Esophagus squamous epithelium (tissue), 5 donors: ENCODE measurements at places on chromosomes 6 and 20.

DNA sequence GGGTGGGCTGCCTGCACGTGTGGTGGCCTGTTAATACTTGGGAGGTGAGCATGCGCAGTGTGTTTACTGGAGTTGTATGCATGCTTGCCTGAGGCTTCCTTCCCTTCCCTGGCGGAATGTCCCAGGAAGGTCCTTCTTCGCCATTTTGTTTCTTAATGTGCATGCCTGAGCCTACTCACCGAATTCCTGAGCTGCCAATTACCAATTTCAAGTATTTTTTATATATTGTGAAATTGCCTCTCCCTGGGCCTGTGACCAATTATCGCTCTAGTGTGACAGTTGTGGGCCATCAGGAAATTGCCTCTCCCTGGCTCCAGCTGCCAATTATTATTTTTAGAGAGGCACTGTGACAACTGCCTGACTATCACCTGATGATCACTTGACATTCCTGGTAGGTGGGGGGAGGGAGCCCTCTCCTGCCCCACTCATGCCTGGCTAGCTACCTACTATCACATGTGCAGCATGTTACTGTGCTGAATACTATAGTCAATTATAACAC lies 70.0 kb downstream of the FAM50B start:
- DNase-seq = no peak

DNA sequence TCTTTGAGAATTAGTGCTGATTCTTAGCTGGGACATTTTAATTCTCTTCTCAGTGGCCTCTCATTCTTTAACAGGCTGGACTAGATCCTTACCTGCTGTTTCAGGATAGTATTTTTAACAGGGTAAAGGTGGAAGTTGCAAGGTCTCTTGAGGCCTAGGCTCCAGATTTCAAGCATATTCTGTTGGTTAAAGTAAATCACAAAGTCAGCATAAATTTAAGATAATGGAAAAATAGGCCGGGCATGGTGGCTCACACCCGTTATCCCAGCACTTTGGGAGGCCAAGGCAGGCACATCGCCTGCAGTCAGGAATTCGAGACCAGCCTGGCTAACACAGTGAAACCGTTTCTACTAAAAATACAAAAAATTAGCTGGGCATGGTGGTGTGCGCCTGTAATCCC lies 1149.0 kb downstream of the EPHA7 start:
- no peak for DNase-seq

- no peak for DNase-seq
Observed at GRCh38 chr6:100194535-100194934, 200.5 kb upstream of the MCHR2 start.

DNA sequence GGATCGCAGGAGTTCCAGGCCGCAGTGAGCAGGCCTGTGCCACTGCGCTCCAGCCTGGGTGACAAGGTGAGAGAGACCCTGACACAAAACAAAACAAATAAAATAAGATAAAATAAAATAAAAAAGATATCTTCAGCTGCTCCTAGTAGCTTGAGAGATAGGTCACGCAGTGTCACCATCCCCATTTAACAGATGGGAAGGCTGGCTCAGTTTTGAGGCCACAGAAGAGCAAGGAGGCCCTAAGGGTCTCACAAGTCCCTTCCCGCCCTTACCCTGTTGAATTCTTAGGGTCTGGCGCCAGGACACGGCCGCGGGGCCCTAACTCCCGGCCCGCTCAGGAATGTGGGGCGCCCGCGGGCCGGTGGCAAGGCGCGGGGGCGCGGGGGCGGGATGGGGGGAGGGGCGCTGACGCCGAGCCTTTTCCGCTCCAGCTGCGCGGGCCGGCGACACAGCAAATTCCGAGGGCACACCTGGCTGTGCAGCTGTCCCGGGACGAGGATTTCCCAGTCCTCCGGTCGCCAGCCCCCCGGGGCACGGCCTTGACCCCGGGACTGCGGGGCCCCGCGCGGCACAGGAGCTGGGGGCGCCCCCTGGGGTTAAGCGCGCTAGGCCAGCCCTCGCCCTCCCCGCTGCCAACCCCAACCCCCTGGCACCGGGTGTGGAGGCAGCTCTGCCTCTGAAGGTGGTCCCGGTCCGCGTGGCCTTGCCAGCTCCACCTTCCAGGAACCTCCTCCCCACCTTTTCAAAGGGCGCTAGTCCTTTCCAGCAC lies 10.3 kb upstream of the R3HDML start:
- DNase-seq = no peak

DNA sequence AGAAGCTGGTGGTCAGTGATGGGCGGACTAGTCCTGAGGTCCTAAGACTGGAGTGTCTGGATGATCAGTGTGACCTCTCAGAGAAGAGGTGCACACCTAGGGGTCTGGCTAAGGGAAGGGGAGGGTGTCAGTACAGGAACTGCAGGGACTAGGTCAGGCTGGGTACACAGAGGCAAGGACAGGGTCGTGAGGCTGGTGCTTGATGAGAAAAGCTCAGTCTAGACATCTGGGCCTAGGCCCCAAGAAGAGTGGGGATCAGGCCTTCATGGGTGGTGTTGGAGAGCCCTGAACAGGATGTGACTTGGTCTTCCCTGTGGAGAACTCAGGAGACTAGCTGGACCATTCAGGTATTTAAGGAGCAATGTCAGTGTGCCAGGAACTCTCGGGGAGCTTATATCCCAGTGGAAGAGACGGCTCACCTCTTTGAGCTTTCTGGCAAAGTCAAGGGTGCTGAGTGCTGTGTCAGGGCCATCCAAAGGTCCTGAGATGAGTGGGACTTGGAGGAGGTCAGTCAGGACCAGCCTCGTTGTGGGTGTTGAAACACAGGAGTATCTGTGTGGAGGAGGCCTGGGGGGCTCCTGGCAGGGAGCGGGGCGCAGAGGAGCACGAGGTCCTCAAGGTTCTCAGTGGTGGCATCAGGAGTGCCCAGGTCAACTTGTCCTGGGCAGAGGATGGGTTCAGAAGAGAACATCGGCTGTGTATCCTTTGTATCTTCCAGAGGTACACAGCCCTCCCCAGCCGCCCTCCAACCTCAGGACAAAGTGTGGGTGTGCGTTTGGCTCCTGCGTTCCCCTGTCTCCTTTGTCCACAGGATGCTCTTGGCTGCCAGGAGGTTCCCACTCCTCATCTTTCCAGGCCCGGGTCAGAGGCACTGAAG lies 13.3 kb upstream of the MYT1 start:
- DNase-seq = no peak

DNA sequence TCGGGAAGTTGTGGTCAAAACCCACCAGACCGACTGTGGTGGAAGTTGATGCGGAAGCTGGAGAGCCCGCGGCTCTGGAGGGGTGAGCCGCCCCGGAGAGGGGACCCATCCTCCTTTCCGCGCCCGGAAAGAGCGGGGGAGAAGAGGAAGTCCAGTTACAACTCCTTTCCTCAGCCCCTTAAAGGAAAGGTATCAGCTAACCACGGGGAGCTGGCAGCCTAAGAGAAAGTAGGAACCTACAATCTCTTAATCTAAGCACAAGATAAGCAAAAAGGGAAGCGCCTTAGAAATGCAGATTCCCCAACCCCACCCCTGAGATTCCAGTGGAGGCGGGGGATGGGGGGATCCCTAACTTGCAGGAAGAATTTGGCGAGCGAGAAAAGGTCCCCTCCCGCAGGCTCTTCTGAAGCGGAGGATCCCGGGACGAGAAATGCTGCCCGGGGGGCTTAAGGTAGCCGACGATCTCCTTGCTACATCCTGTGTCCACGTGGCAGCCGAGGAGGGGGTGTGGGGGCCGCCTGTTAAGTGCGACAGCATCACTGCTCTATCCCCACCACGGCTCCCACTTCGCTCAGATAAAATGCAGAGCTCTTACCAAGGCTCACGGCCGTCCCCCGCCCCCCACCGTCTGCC lies 87.5 kb downstream of the ZFP64 start:
- DNase-seq = no peak

DNA sequence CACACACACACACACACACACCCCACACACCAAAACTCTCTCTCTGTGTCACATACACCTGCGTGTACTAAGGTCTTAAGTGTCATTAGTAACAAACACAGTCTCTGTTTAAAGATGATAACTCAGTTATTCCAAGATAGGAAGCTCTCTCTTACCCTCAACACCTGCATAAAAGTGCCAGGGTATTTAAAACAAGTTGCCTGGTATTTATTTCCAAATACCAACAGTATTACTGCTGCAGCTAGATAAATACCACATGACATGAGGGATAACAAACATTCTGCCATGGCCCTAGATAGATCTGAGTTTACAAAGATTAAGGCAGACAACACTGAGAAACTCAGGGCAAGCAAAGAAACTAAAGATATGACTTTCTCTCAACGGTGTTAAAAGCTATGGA lies 118.5 kb downstream of the SIM1 start:
- no peak for DNase-seq

DNA sequence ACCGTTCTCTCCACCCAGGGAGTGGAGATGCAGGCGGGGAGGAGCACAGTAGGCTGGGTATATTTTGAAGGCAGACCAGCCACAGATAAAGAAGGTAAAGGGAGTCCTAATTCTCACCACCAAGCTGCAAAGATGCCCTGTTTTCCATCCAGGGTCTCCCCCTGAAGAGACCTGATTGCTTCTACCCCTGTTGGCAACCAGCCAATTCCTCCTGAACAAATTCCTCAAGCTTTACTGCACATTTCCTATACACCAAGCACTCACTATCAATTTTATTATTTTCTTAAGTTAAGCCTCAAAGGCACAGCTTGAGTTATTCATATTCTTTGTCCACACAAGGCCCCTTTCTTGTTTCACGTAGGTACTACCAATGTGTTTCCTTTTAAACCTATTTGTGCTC lies 214.4 kb downstream of the EYA2 start:
- no peak for DNase-seq

DNA sequence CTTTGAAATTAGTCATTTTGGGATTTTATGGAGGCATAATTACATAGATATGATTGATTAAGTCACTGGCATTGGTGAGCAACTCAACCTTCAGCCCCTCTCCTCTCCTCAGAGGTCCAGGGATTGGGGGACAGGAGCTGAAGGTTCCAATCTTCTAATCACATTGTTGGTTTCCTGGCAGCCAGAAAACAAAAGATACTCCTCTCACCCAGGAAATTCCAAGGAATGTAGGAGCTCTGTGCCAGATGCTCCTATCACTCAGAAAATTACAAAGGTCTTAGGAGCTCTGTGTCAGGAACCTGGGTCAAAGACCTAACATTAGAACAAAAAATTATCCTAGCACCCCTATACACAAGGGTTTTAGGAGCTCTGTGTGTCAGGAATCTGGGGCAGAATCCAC lies 679.7 kb upstream of the ID4 start:
- no peak for DNase-seq

GRCh38 chr6:138105880-138106664 lies 1.1 kb downstream of the PERP start:
- no peak for DNase-seq

DNA sequence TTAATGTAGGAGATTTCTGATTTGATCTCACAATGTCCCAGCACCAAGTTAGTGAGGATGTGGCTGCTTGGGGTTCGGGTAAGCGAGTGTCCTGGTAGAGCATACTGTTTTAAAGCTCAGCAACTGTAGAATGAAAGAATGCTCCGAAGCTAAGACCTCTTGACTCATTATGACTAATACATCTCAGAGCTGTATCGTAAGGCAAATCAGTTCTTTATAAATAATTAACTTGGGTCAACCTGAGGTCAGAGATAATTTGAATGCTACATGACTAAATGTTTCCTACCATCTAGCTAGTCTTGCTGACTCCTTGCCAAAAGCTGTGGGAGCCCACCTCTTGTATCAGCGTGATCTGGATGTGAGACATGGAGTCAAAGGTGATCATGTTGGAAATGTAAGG lies 128.8 kb upstream of the PDE7B start:
- DNase-seq = no peak

DNA sequence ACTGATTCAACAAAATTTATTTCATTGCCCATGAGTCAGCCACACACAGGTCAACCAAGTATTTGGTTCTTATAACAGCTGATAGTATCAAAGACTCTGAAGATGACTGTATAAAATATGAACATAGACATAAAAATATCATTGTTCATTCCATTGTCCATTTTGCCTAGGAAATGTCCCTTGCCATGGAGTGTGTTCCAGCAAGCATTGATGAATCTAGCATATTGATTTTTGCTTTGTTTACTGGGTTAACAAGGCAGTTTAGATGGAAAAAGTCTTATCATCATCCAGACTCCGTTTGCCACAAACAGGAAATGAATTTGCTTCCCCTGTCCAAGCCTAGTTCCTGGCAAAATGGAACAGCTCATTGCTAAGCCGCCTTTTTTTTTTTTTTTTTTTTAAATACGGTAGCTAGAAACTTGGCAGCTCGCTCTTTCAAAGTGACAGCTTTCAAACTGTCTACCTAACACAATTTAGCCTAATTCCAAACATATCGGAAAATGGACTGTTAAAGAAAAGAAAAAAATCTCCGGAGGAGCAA lies 7.5 kb downstream of the F13A1 start:
- no peak for DNase-seq

DNA sequence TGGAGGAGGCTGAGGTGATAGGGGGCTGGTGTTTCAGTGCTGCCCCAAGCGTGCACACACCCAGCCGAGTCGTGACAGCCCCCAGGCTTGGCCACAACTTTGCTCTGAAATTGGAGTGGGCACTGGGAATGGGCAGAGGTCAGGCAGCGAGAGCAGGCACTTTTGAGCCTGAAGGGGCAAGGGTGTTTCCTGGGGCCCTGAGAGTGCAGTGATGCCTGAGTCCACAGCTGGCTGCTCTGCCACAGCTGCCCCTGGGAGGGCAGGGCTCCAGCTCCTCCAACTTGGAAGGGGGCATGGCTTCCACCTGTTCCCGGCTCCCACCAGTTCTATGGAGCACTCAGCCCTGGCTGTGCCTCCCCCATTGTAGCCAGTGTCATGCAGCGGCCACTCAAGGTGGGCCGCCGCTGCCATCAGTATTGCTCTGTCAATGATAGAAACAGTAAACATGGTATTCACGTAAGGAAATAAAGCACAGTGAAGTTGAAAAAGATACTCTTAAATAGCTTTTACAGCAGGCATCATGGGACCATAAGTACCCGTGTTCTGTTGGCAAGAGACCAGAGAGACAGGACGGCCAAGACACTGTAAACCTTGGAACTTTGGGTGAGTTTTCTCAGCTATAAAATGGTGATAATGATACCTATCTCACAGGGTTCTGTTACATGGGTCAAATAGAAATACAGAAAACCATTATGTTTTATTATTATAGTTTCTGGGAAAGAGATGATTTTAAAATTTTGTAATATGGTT lies 108.9 kb downstream of the THEMIS start:
- DNase-seq = no peak

DNA sequence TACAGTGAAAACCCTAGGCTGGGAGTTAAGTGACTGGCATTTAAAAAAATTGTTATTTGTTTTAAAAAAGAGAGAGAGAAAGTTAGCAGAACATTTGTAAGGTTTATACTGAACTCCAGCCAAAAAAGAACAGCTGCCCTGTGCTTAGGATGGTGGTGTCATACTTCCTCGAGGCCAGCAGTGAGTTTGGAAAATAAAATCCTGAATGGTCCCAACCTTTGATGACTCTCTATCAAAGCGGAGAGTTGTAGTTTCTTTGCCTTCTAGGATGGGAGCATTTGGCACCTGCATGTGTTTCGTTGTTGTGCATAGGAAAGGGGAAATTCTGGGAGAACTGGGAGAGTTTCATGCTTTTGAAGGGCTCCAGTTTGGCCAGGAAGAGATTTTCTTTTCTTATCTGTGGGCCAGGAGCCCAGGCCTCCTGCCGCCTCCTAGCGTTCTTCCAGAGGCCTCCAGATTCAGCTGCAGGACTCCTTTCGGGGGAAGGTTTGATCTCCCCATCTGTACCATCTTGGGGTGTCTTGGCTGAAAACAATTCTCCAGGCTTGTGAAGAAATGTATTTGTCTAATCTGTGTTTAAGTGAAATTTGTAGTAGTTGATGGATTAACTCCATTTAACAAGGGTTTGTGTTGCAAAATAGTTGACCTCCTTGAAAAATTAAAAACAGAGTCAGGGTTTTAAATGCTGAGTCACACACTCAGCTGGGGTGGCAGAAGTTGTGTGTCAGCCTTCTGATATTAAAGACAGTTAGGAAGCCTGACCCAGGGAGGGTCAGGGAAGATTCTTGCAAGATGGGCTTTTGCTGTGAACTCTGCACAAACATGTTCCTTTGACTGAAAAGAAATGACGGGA lies 63.4 kb downstream of the TXNDC5 start:
- no peak for DNase-seq
